GM23338 (cell line): ENCODE measurements at places on chromosomes 6 and 20.

DNA sequence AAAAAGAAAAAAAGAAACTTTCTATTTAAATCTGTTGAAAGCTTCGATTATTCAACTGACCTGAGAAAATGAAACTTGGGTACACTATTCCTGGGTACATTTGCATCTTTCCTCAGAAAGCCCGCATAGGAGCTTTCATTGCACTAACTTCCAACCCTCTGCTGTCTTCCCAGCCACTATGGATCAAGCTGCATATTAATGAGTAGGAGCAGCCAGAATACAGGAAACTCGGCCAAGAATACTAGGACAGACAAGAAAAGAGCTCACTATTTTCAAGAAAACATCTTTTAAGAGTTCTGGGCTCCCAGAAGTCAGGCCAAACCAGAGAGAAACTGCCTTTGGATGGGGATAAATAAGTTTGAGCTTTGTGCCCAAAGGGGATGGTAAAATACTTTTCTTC, 135.0 kb upstream of the CCDC28A start:
- no peak for DNase-seq

DNA sequence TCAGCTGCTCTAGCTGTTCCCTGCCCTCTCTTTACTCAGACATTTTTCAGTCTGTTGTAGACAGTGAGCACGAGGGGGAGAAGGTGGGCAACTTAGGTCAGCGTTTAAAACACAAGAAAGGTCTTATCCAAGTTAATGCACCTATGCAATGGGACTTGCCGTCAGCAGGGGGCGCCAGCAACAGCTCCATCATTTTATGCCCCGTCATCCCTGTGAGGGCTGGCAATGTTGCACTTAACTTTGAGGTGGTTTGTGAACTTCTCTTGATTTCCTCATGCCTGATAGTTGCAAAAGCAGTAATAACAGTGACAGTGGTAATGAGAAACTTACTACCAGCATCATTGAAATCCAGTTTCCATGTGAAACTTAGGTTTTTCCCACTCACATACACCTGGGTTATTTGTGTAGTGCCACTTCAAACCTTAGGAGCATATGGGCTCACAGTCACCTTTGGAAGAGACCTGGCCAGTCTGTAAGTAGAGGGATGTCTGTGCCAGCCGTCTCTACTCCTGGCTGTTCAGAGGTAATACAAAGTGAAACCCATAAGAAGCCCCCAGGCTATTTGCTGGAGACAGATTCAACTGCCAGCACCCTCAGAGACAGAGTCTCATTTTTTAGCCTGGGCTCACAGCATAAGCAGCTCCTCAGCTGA, 44.9 kb upstream of the ID1 start:
- DNase-seq = peak; percentile 92

DNA sequence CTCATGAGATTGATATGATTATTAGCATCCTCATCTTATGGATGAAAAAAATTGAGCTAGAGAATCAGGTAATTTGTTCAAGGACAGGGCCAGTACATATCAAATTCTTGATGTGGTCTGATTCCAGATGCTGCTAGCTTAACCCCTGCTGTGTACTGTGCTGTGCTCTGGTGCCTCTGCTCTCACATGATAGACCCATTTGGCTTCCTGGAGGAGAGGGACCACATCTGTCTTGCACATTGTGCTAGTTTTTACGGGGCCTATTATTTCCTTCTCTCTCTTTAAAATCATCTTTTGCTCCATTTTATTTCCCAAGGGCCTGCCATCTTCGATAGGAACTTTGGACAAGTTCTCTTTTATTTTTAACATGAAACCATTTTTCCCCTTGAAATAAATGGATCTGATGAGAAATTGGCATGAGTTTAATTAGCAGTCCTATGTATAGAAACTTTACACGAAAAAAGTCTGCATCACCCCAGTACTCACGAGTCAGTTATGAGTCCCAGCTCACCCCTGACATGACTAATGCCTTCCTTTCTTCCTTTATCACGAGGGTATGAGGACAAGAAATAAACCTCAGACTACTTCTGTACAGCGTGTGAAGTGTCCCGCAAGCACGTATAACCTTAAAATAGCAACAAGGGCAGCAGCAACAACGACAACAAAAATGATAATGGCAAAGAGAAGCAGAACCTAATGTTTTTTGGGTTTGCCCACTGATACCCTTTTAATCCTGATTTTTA, 26.5 kb downstream of the CD109 start:
- DNase-seq = no peak

DNA sequence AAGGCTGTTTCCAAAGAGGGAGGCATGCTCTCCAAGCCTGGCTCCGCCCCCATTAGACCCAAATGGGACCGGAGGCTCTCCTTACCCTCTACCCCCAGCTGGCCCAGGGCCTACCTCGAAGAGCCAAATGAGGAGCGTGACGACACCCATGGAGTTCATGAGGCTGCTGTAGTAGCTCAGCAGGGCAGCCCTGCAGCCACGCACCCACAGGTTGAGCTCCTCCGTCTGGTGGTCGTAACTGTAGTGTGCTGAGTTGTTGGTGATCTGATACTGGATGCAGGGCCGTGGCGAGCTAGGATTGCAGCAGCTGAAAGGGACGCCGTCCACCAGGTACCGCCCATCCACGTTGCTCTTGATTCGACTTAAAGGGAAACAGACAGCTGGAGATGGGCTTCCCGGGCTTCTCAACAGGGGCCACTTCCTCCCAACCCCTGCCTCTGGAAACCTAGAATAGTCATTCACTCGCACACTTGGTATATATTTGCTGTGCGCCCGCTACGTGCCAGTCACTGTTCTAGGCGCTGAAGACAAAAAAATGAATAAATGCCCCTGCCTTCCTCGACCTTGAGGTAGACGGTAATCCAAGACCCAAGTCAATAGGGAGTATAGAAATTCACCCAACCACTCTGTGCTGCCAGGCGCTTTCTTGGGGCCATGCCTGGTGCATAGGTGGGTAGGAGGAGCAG, 18.0 kb downstream of the PRPH2 start:
- peak; percentile 77 for DNase-seq

DNA sequence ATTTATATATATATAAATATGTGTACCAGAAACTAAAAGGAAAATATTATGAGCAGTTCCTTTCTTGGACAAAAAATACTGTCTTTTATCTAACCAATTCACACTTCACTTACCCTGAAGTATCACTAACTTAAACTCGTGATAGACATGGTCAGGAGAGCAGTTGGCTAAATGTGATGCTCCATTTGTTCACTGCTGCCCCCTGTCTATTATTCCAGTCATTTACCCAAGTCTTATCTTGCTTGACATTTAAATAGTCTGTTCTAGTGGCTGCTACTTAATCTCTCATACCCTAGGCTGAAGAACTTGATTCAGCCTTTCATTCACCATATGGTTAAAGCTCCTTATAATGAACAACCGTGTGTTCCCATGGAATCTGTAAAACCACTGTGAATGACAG, 789.6 kb upstream of the EYS start:
- DNase-seq = peak; percentile 75

GRCh38 chr20:17298171-17298570, 71.3 kb downstream of the PCSK2 start:
- no peak for DNase-seq

DNA sequence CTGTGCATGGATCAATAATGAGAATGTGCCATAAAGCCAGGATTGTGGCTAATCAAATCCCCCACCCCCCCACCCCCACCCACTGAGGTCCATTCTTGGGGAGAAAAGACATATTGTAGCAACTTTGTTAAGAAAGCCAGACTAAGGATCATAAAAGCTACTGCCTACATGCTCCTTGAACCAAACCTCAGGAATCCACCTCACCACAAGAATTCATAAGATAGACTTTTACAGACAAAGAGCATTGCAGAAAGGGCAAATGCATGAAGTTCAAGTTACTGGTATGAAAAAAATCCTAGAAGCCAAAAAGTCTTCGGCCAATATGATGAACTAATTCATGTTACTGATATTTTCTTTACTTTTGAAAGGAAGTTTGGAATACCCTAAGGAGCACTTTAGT, 187.9 kb upstream of the ARID1B start:
- DNase-seq = no peak

- no peak for DNase-seq
These were observed 132.1 kb downstream of the ZDHHC14 start for GRCh38 chr6:157513004-157513603.

- no peak for DNase-seq
These were observed 4.5 kb upstream of the MYT1 start for GRCh38 chr20:64159711-64160110.

DNA sequence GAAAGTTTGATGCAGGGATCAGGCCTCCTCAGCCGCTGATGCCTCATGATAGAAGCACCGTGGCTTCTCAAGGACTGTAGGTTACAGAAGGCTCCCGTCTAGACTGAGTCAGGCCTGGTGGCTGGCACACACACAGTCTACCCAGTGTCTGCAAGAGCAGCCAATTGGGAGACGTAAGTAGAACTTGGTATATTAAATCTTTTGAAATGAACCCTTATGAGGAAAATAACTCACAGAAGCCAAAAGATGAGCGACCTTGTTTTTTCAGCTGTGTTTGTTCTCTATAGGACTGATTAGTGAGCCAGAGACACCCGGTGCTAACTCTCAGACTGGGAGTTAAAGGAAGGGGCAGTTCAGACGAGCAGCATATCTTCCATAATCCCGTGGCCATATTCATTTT, 5.9 kb upstream of the PDE10A start:
- no peak for DNase-seq

GRCh38 chr6:15348528-15348927, 102.7 kb downstream of the JARID2 start:
- DNase-seq = no peak

DNA sequence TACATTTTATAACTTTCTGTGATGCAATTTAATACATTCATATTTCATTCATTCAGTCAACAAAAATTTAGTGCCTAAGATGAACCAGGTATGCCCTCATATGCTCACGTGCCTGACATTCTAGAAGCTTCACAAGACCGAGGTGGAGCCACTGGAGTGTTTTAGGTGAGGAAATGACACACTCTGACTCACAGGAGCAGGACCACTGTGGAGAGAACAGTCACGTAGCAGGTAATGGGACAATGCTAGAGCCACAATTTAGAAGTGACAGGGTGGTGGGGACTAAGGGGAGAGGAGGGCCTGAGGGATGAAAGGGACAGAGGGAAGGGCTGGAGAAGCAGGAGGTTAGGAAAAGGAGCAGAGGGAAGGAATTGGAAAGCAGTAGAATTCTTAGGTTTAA, 17.6 kb upstream of the HLA-A start:
- DNase-seq = no peak

GRCh38 chr6:151379933-151380847, 11.2 kb downstream of the ZBTB2 start:
- DNase-seq = peak; percentile 17

- DNase-seq = no peak
These were observed 119.9 kb upstream of the ENPP5 start for GRCh38 chr6:46290421-46291274.

DNA sequence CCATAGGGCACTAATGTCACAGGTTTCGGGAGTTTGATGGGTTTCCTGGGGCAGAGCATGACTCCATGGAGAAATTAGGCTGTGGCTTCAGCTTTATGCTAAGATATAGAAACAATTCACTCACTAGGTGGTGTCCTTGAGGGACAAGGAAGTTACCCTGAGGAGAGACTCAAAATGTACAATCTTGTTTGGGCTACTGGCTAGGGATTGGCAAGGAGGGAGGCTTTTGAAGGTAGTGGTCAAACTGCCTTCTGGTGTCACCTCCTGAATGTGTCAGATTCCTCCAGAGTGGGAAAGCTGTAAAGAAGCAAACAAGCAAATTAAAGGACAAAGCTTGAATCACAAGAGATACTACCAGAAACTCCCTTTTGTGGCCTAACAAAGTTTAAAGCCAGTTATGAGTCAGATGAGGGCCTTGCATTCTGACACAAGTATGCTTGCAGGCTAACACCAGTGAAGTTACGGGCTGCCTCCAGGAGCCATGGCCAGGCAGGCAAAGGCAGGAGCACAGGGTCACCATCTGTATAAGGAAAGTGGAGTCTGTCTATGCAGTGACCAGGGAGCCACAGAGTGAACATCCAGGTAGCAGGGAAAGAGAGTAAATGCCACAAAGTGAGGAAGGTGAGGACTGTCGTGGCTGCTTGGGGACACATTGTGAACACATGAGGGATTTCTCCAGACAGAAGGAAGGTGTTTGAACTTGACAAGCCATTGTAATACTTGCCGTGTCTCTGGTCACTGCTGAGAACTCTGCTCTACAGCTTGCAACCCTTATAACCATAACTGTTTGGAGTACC, 107.7 kb upstream of the DTNBP1 start:
- no peak for DNase-seq

- peak; percentile 11 for DNase-seq
These were observed 171.4 kb downstream of the ZFAND3 start for GRCh38 chr6:37990762-37991525.
